Activated CD8-positive, alpha-beta T cell treated with anti-CD3 and anti-CD28 coated beads, Interleukin-2, amount 10 ng/mL, durations not matched to agents 7 days and 5 days (primary cell): ENCODE measurements at places on chromosomes 13 and 19. TPM values are rescaled to one million over a fixed set of nuclear protein-coding genes. Genes with fewer than 3 reads are reported as not detected.

The ACOD1 gene
- not detected for total RNA-seq

The TEX29 gene
- not detected for total RNA-seq

DNA sequence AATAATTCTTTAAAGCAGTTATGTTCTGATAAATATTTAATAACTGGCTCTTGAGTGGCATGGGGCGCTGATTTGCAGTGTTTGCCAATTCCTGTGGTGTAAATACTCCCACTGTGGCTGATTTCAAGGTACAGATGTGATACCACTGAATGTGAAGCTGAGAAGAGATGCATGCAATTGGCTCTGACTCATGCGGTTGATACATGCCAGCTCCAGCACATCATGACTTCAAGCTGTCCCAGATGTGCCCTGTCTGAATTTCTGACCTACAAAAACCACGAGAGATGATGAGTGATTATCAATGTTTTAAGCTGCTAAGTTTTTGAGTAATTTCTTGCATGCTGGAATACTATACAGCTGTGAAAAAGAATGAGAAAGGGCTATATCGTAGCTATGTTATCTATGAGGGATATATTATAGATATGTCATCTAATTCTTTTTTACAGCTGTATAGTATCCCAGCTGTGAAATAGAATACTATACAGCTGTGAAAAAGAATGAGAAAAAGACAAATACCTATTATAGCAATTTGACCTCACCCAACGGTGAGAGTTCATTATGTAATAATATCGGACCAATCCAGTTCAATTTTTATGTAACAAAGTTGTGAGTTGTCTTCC, 7.6 kb upstream of the ACSBG2 start:
- no peak for DNase-seq

DNA sequence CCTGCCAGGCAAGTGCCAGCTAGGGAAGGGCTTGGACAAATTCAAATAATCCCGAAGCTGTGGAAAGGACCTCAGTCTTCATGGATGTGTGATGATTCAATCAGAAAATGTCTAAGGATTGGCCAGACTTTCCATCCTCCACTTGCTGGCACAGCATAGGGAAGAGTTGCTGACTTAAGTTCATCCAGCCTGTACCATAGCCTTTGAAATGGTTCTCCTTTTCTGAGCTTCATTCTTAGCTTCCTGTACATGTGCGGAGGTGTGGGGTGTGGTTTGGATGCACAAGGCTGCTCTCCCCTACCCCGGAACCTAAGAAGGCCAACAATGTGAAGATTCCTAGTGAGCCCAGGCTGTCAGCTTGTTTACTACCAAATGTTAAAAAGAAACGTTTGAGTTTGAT, 959 bp upstream of the IGFL3 start:
- DNase-seq: no peak

DNA sequence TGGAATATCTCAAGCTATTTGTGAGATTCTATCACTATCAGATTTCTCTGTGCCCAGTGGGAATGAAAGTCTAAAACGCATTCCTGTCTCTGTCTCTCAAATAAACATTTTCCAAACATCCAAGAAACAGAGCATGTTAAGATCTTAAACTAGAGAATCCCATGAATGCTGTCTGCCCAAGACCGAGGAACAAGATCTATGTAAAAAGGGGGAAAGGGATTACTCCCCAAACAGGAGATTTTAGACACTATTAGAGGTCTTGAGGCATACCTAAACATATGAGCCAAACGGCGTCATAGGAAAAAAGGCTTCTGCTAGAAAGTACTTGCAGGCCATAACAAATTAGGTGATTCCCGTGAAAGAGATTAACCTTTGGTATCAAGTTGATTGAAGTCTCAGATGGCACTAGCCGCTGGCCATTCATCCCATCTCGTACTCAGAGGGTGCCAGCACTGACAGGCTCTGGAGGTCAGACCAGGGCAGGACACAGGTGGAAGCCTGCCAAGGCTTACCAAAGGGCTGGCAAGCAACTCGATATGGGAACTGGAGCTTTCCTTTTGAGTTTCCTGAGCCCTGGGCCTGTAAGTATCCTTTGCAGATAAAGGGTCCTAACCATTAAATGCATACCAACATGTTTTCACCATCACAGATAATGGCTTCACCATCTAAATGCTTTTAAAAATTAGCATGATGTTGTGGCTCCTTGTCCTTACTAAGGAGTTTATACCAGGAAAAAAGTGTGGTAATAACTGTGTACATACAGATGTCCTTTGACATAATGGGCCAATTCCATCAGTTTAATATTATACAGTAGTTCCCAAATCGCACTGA, 225.2 kb downstream of the FOXO1 start:
- no peak for DNase-seq

DNA sequence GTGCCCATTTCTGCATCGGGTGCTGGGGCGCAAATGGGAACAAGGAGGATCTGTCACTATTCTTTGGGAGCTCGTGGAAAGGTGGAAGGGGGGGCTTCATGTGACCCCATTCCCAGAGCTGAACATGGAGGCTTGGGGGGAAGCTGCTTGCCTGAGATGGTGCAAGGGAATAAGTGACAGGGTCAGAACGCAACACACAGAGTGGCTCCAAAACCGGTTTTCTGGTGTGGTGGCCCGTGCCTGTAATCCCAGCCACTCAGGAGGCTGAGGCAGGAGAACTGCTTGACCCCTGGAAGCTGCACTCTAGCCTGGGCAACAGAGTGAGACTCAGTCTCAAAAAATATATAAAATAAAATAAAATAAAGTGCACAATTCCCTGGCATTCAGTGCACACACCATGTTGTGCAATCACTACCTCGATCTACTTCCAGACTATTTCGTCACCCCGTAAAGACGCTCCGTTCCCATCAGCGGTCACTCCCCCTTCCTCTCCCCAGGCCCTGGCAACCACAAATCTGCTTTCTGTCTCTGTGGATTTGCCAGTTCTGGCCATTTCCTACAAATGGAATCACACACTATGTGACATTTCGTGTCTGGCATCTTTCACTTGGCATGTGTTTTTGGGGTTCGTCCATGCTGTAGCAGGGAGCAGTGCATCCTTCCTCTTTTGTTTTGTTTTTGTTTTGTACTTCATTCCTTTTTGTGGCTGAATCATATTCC, 18.2 kb upstream of the COMP start:
- DNase-seq: no peak

- DNase-seq: no peak
Measured at GRCh38 chr13:80217614-80218456, 123.1 kb downstream of the SPRY2 start.

DNA sequence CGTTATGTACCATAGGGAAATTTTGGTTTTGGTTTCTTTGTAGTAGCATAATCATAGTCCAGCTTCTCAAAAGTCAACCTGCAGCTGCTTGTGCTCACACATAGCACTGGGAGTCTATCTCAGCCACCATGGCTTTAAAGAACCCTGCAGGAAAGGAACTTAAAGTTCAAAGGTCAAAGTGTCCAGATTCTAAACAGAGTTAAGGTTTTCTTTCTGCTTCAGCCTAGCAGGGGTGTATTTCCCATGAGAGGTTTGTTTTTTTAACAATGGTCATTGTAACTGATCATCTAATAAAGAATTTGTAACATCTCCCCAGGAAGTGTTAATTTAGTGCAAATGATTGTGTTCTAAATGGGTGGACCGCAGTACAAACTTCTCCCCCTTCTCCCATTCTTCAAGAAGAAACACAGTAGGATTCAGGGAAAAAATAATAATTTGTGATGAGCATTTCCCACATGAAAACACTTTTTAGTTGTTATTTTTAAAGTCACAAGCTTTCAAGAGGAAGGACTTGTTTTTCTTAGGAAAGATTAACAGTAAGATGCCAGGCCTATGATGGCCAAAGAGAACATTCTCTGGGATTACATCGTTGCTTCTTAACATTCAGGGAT, 168.0 kb downstream of the EFNB2 start:
- no peak for DNase-seq

DNA sequence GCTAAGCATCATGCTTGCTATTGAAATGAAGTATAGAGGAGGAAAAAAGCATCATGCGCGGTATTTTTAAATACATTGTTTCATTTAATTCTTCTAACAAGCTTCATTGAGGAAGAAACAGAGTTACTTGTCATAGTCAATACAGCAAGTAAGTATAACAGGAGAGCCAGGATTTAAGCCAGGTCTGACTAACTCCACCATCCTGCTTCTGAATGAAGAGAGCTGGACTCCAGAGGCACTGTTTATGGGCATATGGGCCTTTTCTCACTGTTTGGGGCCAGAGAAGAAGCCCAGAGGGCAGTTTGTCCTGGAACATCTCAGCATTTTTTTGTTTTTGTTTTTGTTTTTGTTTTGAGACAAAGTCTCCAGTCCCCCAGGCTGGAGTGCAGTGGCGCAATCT, 7.9 kb downstream of the SAMD4B start:
- no peak for DNase-seq

- no peak for DNase-seq
Measured at GRCh38 chr13:100547791-100548201, 40.8 kb downstream of the GGACT start.

GRCh38 chr19:17447704-17448130, 751 bp downstream of the TMEM221 start:
- DNase-seq: no peak

- no peak for DNase-seq
Measured at GRCh38 chr13:48686636-48687210, 33.0 kb downstream of the CYSLTR2 start.

The SLC10A2 gene
- total RNA-seq: not detected

DNA sequence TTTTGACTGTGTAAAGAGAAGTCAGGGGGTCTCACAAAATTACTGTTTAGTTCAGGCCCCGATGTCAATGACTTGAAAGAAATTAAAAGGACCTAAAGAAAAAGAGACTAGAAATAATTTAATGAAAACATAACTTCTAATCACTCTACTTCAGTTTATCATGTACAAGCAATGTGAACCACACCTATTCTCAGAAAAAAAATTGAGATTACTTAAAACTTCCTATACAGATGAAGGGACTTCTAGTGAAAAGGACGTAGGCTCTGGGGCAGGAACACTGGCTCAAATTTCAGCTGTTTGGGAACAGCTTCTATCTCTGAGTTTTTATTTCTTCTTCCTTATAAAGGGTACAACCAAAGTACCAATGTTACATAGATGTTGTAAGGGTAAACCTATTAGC, 38.0 kb downstream of the TPT1 start:
- no peak for DNase-seq

DNA sequence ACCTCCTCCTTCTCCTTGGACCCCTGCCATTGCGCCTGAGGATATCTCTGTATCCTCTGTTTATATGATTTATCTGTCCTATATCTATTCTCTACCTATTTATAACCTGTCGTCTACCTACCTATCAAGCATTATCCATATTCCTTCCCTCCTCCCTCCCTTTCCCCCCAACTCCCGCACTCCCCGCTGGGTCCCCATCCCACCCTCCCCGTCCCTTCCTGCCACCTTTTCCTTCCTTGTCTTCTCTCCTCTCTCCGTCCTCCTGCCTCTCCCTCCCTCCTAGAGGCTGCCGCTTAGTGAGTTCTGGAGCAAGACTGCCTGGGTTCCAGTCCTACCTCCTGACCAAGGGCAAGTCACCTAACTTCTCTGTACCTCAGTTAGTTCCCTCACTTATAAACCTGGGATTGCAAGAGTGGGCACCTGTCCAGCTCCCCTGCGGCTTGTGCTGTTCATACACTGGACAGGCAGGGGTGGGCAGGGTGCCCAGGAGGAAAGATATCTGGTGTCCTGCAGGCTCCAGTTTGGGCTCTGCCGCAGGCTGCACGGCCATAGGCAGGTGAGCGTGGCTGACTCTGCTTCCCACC, 16.1 kb downstream of the TTYH1 start:
- DNase-seq: no peak

The HSPB6 gene
- not detected for total RNA-seq

GRCh38 chr19:5669212-5669611, 11.1 kb downstream of the MICOS13 start:
- DNase-seq: no peak

DNA sequence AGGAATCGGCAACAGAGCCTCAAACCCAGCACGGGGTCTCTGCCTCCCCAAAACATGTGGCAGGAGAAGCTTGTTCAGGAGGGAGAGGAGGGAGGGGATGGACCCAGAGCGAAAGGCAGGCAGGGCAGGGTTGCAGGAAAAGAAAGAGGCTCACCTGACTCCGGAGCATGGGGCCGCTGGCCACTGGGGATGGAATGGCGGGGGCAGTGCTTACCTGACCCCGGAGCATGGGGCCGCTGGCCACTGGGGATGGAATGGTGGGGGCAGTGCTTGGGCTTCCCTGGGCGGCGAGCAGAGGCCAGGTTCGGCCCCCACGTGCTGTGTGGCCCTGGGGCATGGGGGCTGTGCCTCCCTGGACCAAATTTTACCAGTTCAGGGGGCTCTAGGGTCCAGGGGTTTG, 13.3 kb upstream of the CELF5 start:
- no peak for DNase-seq

DNA sequence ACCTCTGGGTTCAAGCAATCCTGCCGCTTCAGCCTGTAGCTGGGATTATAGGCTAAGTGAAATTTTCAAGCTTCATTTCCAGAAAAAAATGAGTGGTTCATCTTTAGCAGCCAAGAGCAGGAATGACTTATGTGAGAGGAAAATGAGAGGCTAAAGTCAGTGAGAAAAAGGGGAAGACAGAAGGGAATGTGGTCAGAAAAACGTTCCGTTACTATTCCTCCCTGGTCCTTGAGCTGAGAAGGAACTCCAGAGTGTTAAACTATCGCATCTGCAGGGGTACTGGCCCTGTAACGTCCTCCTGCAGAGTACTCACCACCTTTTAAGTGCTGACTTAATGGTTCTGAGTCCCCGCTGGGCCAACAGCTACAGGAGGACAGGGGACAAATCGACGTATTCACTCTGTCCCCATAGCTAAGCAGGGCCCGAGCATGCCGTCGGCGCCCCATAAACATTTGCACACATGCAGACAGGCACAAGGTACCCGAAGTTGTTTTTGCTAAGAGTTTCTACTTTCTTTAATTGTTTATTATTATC, 88.1 kb downstream of the FLT1 start:
- no peak for DNase-seq

GRCh38 chr13:109314101-109314500, 472.3 kb downstream of the IRS2 start:
- DNase-seq: no peak

The ZNF552 gene
- 7.1 TPM for total RNA-seq

- no peak for DNase-seq
Measured at GRCh38 chr19:40567040-40567749, 9.5 kb upstream of the SHKBP1 start.

DNA sequence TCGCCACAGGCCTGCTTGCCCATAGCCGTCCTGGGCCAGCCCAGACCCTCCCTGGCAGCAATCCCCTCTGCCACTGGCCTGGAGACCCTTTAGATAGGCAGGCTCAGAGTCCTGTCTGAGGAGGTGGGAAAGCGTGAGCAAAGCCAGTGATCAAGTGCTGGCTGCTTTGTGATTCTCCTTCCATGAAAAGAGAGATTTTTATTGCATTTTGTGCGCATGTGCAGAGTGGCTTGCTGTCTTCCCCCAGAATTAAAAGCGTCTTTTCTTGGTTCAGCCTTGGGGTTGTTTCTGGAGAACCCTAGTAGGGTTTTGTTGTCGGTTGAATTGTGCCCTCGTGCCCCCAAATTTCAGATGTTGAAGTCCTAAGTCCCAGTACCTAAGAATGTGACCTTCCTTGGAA, 44.9 kb upstream of the DCT start:
- no peak for DNase-seq

The SIGLEC9 gene
- total RNA-seq: 0.60 TPM

The EXOC3L2 gene
- not detected for total RNA-seq

- DNase-seq: no peak
Measured at GRCh38 chr19:15255359-15255990, 23.2 kb upstream of the EPHX3 start.

The CGB5 gene
- not detected for total RNA-seq

The CHAMP1 gene
- 33.3 TPM for total RNA-seq
